ENCODE measurements at places on chromosomes 3 and 15. TPM values are rescaled to one million over a fixed set of nuclear protein-coding genes. Genes with fewer than 3 reads are reported as not detected.

The CCR9 gene
- not detected for total RNA-seq

The ZSCAN2 gene
- 13.5 TPM for total RNA-seq

The SLC12A1 gene
- total RNA-seq, result not detected

The FBXO40 gene
- not detected for total RNA-seq

The LRRN1 gene
- total RNA-seq, result 7.5 TPM

The TIMP4 gene
- 11.7 TPM for total RNA-seq
